Activated CD8-positive, alpha-beta memory T cell treated with anti-CD3 and anti-CD28 coated beads for 1 hour (primary cell): ENCODE measurements at places on chromosomes 5 and 9.

- no peak for DNase-seq
Observed at GRCh38 chr5:157109744-157110143, 900 bp upstream of the HAVCR2 start.

- no peak for DNase-seq
Observed at GRCh38 chr9:84153885-84154284, 173.3 kb downstream of the RMI1 start.

- DNase-seq, result no peak
Observed at GRCh38 chr5:179766021-179766725, 27.6 kb upstream of the LTC4S start.

DNA sequence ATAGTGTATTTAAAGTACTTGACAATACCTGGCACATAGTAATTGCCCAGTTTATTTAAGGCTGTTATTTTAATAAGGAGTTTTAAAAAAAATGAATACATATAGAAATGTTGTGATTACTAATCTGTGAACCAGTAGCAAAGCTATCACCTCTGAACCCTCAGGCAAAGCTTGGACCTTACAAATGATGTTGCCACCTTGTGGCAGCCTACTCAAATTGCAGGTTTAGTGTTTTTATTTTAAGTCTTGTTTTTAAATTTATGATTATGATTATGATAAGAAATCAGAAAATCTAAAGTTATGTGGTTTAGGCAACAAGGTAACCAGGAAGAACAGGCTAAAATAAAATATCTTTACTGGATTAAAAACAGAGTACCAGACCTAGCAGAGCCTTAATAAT is 35.8 kb downstream of the PPARGC1B start:
- DNase-seq, result no peak

DNA sequence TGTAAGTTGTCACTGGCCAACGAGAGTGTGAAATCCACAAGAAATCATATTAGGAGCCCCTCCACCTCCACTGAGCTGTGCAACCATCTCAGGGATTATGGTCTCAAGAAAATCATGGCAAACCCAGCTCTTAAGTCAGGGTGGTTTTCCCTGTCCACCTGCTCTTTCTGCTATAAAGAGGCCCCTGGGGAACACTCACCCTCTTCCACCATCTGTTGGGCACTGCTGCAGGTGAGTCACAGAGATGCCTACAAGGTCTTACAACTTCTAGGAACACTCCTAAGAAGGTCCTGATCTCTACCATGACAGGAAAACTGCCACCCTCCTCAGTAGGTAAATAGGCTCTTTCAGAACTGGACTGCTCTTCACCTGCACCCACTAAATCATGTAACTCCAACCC is 61.8 kb downstream of the DRD1 start:
- no peak for DNase-seq

- DNase-seq, result no peak
Observed at GRCh38 chr9:78150983-78151356, 84.9 kb upstream of the CEP78 start.

DNA sequence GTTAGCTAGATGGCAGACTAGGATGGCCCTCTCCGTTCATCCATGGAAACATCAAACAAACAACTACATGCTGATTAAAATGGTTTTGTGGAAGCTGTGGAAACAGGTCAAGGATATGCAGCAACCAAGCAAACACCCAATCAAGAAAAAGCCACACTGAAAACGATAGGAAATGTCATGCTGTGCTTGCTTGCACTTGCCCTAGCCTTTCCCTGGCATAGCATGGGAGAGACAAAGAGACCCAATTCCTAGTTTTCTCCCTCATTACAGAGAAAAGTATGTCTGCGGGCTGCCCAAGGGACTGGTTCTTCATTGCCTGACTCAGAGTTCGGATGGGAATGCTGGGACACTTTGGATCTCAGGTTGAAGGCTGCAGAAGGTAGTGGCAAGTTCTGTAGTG is 98.7 kb downstream of the FANCC start:
- DNase-seq, result no peak

- DNase-seq, result no peak
Observed at GRCh38 chr5:177601577-177602457, 1.9 kb downstream of the B4GALT7 start.

- no peak for DNase-seq
Observed at GRCh38 chr5:172686111-172686510, 45.0 kb downstream of the NEURL1B start.

GRCh38 chr9:134662143-134662876 is 20.7 kb downstream of the COL5A1 start:
- DNase-seq, result no peak

- no peak for DNase-seq
Observed at GRCh38 chr5:80238778-80239679, 16.8 kb downstream of the SERINC5 start.

GRCh38 chr5:97750576-97750975 is 567.5 kb upstream of the RIOK2 start:
- no peak for DNase-seq

- no peak for DNase-seq
Observed at GRCh38 chr9:6552033-6552432, 93.5 kb downstream of the GLDC start.

DNA sequence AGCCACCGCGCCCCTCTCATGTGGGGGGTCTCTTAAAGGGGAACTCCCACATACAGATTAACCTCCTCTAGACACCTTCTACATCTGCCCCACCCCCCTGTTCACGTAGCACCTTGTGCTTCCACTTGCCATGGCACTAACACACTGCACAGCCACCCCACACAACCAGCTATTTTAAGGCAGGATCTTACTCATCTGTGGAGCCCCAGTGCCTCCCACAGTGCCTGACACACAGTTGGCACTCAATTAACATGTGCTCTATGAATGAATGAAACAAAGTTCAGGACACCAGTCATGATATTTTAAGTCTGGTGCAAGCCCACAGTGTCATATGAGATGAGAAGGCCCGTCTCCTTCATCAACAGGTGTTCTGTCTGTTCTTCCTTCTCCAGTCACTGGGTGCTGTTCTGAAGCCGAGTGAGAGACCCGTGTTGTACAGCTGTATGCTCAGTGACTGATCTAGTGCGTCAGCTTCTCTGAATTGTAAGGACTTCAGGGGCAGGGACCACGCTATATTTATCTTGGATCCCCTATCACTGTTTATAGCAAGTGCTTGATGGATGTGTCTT is 149.1 kb downstream of the TLE1 start:
- no peak for DNase-seq

DNA sequence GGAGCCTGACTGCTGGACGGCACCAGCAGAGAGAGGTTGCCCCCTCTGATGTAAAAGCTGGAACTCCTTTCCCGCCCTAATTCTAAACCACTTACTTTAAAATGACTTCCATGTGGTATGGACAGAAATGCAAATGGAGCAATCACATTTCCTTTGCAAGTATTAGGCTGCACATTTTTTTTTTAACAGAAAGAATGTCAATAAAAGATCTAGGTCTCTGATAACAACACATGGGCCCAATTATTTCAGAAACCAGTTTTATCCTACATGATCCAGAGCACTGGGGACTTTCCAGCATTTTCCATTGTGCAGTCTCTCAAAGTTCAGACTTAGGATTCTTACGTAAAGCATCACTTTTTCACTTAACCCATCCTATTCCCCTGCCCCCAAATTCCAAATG is 203.7 kb downstream of the NXNL2 start:
- no peak for DNase-seq

- no peak for DNase-seq
Observed at GRCh38 chr9:126131066-126132010, 195.3 kb upstream of the MVB12B start.

- no peak for DNase-seq
Observed at GRCh38 chr5:181059297-181060230, 19.5 kb downstream of the BTNL9 start.

- no peak for DNase-seq
Observed at GRCh38 chr5:95883185-95884016, 60.9 kb upstream of the GLRX start.

- DNase-seq, result no peak
Observed at GRCh38 chr5:8864053-8864452, 681.8 kb downstream of the SEMA5A start.

- DNase-seq, result peak; percentile 5
Observed at GRCh38 chr5:131068893-131069643, 96.0 kb downstream of the HINT1 start.

DNA sequence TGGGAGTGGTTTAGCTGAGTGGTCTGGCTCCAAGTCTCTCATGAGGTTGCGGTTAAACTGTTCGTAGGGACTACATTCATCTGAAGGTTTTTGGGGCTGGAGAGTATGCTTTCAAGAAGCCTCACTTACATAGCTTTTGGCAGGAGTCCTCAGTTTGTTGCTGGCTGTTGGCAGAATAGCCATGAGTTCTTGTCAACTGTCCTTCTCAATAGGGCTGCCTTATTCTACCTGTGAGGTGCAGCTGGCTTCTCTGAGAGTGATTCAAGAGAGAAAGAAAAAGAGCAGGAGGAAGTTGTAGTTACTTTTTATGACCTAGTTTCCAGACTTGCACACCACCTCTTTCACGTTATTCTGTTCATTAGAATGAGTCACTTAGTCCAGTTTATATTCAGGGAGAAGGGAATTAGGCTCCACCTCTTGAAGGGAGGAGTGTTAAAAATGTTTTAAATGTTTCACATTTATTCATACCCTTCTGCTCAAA is 33.2 kb downstream of the YTHDC2 start:
- no peak for DNase-seq

DNA sequence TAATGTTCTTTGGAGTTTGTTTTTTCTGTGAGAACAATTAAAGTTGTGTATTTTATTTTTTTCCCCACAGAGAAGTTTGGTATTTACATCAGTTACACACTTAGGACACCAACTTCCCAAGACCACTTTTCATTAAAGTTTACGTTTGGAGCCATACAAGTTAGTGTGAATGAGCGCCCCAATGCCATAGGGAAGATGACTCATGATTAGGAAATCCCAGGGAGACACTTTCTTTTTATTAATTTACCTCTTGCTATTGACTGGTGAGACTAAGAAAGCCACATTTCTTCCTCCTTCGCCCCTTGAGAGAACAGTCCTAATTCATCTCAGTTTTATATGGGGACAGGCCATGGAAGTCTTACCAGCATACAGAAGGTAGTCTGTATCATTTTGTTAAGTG is 57.1 kb downstream of the EDIL3 start:
- DNase-seq, result no peak

- no peak for DNase-seq
Observed at GRCh38 chr5:126939887-126940286, 90.5 kb downstream of the MARCHF3 start.

GRCh38 chr9:37998881-37999587 is 70.0 kb downstream of the SHB start:
- no peak for DNase-seq

GRCh38 chr9:76403352-76403751 is 9.1 kb upstream of the RFK start:
- no peak for DNase-seq

GRCh38 chr9:77910194-77910621 is 121.4 kb downstream of the GNAQ start:
- no peak for DNase-seq

GRCh38 chr9:14348123-14348372 is 34.1 kb upstream of the NFIB start:
- no peak for DNase-seq

DNA sequence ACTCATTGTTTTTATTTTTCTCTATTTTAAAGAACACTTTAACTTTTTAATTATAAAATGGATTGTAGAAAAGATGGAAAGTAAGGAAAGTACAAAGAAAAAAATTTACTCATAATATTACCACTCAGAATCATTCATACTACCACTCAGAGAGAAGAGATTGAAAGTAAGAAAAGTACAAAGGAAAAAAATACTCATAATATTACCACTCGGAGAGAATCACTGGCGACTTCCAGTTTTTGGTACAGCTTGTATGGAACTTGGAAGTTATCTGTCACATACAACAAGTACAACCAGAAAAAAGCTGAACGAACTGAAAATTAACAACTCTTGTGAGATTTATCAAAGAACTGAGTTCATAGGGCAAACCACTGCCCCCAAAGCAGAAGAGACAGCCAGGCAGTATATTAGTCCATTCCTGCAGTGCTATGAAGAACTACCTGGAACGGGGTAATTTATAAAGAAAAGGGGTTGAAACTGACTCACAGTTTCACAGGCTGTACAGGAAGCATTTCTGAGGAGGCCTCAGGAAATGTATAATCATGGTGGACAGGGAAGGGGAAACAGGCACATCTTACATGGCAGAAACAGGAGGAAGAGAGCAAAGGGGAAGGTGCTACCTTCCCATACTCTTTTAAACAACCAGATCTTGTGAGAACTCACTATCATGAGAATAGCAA is 183.9 kb downstream of the SMARCA2 start:
- no peak for DNase-seq

GRCh38 chr5:7606840-7607465 is 211.0 kb downstream of the ADCY2 start:
- no peak for DNase-seq

GRCh38 chr9:134170532-134171315 is 6.4 kb upstream of the RNU6ATAC start:
- no peak for DNase-seq

GRCh38 chr5:38677636-38678035 is 121.2 kb upstream of the LIFR start:
- no peak for DNase-seq

DNA sequence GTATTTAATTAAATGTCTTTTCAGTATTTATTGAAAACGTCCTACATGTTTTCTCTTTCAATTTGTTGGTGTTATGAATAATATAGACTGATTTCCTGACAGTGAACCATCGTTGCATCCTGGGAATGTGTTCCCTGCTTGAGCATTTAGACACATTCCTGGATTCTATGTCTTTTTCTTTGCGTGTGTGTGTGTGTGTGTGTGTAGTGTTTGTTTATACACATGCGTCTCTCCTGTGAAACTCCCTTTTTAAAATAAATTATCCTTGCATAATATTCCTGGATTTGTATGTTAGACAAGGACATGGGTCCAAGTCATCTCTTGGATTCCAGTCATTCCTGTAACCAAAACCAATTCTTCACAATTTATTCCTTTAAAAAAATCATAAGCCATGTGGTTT is 153.4 kb downstream of the HSPA4 start:
- no peak for DNase-seq
